Cortex of kidney (tissue), 1 donor: ENCODE measurements at places on chromosomes 2 and 18.

DNA sequence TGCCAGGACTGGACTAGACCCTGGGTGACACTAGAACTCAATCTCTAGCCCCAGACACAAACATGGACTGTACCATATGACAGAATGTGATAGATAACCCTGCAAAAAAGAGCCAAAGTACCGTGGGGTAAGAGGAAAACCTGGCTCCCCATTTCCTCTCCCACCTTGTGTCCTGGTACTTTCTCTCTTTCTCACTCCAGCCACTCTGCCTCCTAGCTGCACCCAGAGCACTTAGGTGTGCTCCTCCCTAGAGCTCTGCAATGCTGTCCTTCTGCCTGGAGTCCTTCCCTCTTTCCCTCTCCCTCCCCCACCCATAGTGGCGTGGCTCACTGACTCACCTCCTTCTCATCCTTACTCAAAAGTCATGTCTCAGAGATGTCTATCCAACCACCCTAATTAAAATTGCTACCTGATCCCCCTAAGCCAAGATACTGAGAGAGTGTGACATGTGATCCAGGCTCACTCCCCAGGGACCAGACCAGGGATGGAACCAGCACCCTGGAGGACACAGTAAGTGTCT lies 171.3 kb downstream of the LOXHD1 start:
- DNase-seq = no peak

DNA sequence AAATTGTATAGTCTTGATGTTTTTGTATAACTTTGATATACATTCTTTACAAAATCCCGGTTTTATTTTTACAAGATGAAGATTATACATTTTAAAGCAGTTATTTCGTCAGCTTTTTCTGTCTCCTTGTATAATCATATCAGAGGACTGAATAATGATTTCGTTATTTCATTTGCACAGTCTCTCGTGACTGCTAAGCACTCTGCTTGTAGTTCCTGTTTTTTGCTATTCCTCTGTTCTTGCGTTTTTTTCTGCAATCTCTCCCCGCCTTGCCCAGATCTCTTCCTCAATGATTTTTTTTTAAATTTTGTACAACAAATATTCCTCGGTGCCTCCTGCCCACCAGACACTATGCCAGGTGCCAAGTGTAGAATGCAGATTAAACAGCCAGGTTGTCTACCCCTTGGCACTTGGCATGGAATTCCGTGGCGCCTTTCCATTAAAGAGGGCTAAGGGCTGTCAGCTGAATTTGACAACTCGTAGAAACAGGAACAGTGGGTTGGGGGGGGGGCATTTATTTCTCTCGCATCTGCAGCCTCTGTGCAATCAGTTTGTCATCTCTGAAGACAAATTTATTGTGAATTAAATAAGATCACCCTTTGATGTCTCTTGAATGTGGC lies 69.6 kb downstream of the KLHL29 start:
- no peak for DNase-seq

DNA sequence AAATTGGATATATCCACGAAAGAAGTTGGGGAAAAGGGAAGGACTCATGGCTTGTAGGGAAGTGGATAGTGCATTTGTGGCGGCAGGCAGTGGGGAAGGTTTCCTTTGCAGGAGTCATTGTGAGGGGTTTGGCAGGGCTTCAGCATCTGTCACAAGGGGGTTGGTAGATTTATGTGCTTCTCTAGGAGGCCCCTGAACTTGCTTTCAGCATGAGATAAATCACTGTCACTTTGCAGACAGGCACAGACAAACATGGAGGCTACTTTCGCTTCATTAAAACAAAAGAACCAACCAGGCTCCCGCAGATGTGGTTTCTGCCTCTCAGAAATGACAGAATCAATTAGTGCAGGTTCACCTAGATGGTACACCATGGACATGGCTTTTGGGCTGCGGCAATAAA lies 340.7 kb downstream of the TGIF1 start:
- DNase-seq = no peak

DNA sequence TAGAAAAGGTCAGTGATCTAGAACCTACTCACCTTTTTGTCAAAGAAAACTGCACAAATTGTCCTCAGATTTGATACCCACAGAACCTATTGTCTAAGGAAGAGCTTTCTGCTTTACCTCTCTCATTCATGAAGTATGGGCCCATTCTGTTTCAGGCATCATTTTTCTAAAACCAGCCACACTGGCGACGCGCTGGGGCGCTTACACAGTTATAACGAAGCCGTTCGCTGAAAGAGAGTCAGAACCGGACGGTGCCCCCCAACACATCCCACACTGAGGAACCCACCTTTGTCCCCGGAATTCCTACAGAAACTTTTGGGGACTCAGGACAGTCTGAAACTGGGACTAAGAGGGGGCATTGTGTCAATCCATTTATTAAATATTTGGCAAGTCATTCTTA lies 206.3 kb upstream of the HAAO start:
- no peak for DNase-seq

DNA sequence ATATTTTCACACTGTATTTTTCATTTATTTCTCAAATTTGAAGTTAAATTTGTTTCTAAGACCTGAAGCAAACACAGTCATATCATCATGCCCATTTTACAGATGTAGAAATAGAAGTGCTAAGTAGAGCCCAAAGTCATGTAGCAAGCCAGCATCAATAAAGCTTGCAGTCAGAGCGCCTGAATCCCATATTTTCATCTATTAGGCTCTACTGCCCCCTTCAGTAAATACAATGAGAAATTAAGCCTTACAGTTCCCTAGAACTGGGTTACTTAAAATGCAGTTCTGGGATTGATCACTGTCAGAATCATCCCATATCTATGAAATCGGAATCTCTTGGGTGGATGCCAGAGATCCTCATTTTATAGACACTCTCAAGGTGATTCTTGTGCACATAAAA lies 419.9 kb downstream of the TGIF1 start:
- DNase-seq = no peak
